IPS DF 19.7 (cell line): ENCODE measurements at places on chromosomes 3 and 15.

GRCh38 chr15:89851673-89852341, 37.2 kb upstream of the ANPEP start:
- no peak for DNase-seq

GRCh38 chr15:99437315-99438223, 128.2 kb upstream of the MEF2A start:
- no peak for DNase-seq

- no peak for DNase-seq
These were observed 29.4 kb upstream of the RSL24D1 start for GRCh38 chr15:55226127-55226526.

- DNase-seq = no peak
These were observed 271.3 kb upstream of the TPM1 start for GRCh38 chr15:62771234-62771633.

DNA sequence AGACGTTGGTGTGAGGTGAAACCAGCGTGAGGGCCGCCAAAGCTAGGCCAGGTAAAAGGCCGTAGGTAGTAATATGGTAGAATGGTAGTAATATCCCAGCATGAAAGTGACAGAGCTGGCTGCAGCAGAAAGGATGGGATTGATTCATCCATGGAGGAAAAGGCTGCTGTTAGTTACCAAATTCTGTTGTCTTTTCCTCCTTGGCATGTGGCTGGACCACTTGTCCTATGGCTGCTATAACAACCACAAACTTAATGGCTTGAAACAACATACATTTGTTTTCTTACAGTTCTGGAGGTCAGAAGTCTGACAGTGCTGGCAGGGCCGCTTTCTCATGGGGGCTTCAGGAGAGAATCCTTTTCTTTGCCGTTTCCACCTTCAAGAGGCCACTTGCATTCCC, 47.8 kb upstream of the CHST2 start:
- DNase-seq = no peak
